Muscle of back (tissue), 13 donors: ENCODE measurements at places on chromosomes 2 and 18.

- no peak for DNase-seq
Measured at GRCh38 chr2:97267411-97268074, 154.6 kb downstream of the ANKRD36 start.

DNA sequence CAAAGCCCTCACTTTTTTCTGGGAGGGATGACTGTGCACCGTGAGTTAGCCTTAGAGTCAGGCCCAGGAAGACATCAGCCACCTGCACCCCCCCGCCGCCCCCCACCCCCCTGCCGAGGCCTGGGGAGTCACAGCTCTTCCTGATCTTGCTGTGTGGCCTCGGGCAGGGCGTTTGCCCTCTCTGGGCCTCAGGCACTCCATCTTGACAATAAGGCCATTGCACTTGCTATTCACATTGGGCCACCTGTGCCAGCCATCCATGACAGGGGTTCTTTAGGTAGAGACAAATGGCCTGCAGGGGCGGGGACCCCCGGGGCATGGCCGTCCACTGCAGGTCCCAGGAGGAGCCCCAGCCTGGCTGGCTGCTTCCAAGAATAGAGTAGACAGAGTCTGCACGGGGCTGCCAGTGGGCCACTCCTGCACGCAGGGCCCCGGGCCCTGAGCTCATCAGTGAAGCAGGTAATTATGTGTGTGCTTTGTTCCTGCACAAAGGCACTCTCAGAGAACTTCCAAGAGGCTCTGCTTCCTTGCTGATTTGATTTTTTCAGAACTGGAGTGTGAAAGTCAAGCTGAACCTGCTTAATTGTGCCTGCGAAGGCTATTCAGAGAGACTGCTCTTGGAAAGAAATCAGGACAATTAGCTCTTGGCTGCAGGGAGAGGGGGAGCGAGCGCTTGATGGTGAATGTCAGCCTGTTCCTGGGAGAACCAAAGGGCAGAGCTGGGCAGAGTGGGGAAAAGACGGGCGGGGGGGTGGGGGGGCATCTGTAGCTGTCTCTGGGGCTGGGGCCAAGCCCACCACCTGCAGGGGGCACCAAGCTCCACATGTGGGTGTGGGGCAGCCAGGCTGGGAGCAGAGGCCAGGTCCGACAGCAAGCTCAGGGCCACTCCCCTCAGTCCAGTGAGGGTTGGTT lies 40.3 kb downstream of the RRM2 start:
- DNase-seq = no peak

DNA sequence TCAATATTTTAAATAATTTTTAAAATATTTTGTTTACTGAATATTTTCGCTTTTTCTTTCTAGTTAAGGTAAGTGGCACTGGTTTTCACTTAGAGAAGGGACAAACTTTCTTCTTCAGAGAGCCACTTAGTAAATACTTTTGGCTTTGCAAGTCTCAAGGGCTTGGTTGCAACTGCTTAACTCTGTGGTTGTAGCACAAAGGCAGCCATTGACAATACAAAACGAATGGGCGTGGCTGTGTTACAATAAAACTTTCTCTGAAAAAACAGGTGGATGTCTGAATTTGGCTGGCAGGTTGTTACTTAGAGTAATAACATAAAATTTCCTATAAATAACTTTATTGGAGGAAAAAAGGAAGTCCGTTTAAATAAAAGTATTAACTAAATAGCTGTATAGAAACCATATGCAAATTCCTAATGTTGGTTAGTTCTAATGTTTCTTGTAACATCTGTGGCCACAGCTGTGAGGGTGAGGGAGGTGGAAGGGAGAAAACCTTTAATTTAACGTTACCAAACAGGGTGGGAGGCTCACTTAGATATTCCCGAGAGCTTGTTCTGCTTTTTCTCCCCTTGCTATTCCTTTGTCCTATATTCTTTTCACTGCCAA lies 62.4 kb upstream of the TNP1 start:
- no peak for DNase-seq

DNA sequence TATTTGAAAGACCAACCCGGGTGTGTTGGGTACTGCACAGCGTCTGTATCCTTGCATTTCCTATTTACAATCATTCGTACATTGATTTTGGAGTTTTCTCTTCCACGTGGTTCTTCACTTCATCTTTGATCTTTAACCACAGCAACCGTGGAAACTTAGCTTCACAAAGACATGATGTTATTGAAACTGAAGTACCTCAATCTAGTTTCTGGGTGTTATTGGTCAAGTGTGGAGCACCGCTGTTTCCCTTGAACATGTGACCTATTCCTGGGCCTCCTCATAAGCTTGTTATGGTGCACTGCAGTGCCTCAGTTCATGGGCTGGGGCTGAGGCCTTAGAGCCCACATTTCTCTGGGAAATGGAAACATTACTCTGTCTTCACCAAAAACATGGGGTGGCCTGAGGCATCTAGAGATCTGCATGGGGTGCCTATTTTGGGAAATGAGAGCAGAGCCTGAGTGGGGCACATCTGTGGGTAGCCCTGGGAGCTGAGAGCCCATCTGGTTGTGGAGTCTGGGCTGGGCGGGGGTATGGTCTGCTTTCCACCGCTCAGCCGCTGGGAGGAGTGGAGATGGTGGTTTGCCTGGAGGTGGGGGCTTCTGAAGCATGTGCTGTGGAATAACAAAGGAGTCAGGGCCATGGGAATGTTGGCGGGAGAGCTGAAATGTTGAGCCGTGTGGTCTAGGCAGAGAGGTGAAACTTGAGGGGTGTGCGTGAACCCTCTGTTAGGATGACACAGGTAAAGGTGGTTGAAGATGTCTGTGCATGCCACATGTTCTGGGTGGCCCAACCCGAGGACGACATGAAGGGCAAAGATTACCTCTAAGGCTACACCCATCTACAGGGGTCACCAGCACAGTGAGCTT lies 37.4 kb downstream of the ZNF236 start:
- DNase-seq = no peak

- DNase-seq = no peak
Measured at GRCh38 chr2:23475473-23475872, 90.5 kb downstream of the KLHL29 start.

GRCh38 chr2:136327162-136327852 lies 209.4 kb upstream of the CXCR4 start:
- peak; percentile 29 for DNase-seq

DNA sequence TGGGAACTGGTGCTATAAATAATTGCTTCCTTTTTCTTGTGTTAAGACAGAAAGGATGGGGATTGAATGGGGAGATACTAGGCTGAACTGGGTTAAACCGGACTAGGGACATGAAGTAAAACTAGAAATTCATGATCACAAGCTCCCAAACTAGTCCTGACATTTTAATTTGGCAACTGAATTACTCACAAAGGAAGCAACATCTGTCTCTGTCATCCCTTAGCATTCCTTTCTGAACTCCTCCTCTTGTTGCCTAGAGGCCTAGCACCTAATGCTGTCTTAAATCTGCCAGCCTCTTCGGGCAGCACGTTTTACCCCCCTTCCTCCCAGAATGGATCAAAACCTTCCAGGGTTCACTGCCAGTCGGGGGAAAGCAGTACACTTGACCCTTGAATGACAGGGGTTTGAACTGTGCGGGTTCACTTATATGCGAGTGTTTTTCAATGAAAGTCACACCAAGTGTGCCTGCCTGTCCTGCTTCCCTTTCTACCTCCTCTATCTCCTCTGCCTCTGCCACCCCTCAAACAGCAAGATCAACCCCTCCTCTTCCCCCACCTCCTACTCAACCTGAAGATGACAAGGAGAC lies 8.2 kb downstream of the KCTD1 start:
- DNase-seq = no peak

GRCh38 chr2:26126074-26126473 lies 46.8 kb upstream of the GAREM2 start:
- no peak for DNase-seq

DNA sequence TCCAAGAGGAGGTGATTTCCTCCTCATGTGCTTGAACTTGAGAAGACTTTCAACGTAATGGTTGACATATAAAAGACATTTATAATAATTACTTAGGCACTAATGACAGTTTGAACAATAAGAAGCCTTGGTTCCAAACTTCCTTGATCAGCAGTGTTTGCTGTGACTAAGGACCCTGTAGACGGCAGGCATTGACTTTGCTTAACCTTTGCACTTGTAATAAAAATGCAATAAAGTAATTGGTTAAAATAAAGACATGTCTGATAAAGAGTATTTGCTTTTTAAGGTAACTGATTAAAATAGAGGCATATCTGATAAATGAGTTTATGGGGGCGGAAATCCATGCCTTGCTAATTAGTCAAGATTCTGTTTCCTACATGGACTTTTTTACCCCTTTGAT lies 82.2 kb upstream of the ST8SIA3 start:
- no peak for DNase-seq

DNA sequence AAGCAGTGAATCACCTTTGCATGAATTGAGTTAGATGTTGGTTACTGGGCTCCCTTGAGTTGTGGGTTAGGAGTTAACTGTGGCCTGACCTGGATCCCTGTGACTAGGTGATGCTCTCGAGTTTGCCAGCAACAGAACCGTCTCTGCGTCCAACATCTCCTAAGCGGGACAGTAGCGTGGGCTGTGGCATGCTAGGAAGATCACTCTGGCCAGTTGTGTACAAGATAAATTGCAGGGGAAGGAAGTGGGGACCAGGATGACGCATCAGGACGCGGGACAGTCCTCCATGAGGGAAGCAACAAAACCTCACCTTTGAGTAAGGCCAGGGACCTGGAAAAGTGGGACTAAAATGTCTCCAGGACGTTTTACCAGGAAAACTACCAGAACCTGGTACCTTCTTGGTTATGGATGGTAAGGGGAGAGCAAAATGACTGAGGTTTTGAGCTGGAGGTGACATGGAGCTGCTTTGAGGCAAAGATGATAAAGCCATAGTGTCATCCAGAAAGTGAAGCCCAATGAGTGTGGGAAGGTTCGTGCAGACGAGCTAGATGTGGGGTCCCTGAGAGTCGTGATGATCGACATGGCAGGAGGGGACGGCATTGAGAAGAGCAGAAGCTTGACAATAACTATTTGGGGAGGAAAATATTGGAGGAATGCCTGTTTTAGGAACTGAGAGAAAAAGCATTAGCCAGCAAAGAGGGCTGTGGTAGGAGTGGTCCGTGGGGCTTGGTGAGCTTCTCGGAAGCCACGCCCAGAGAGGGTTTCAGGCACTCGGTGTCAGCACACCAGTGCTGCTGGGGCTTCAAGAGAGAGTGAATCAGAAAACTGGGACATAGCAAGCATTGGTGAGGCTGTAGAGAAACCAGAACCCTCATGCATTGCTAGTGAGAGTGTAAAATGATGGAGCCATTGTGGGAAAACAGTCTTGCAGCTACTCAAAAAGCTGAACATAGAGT lies 95.1 kb downstream of the SMAD7 start:
- no peak for DNase-seq

DNA sequence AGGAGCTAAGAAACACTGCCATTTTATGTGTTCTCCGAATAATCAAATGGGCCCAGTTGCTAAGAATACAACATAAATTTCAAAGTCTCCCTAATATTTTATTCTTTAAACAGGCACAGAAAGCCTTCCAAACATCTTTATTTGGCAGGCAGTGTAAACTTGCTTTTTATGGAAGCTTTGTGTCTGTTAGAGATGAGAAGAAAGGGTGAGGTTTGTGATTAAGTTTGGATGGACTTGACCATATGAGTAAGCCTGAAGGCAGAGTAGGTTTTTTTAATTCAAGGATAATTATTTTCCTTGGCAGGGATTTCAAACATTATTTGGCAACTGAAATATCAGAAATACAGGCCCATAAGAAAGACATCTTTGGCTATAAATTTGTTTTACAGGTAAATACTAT lies 62.9 kb downstream of the COX7A2L start:
- DNase-seq = no peak

DNA sequence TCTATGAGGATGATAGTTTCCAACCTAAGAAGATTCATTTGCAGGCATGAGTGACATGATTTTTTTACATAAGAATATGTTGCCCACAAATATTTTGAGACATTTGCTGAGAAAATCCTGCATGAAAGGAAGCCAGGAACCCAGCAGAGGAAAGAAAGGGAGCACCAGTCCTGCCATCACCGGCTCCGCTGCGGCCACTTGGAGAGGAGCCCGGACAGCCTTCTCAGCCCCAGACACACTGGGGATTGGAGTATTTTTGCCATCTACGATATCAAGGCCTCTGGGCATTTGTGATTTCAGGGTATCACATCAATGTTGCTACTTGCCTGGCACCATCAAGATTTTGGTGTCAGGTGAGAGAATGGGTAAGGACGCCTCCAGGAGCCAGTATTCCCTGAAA lies 228.3 kb downstream of the PTGR3 start:
- no peak for DNase-seq

- DNase-seq = peak; percentile 65
Measured at GRCh38 chr2:101809698-101810097, 112.2 kb downstream of the MAP4K4 start.

GRCh38 chr2:145724311-145724898 lies 1204.5 kb upstream of the ZEB2 start:
- no peak for DNase-seq

DNA sequence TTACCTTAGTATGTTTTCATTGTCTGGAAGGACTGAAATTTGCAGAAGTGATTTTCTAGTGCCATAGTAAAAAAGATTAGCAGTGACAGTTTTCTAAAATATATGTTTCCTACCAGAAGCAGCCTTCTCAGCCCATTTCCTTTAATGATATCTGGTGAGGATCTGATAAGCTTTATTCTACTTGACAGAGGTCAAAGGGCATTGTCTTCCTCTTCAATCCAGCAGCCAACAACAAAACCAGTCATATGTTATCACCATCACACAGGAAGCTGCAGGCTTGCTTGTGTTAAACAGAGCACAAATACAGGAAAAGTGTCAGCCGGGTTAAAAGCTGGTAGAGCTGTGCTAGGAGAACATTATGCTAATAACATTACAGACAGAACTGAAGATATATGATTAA lies 35.6 kb upstream of the ZSWIM2 start:
- no peak for DNase-seq

GRCh38 chr2:175804122-175804521 lies 197.9 kb downstream of the LNPK start:
- DNase-seq = no peak
